NCI-H748 treated with DMSO at 0.1 percent for 48 hours (cell line): ENCODE measurements at places on chromosomes 11 and 22.

DNA sequence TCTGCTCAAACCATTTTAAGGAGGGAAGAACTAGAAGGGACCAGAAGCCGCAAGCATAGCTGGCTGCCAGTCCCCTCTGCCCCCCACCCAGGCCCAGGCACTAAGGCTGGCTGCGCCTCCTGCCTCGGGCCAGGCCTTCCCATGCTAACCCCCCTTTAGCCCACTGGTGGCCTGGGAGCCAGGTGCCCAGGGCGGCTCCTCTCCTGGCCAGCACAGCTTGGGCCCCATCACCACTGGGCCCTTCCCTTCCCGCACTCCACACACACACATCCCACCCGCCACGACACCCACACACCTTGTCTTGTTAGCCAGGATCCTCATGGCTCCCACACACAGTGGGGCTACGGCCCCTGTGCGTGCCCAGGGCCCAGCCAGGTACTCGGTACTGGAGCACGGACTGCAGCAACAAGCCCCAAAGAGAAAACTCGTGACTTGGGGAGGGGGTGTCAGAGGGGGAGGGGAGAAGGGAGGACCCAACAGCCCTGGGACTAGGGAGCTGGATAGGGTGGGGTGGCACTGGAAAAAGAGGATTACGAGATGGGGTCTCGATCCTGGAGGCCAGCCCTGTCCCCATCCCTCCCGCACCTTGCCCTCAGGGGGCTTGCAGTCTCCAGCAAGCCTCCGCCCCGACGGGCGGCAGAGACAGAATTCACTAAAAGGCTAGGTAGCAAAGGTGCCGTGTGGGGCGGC, 16.0 kb downstream of the BCL9L start:
- DNase-seq = no peak

- no peak for DNase-seq
Measured at GRCh38 chr11:45180179-45180847, 33.9 kb downstream of the PRDM11 start.

GRCh38 chr11:100152766-100153165, 534.3 kb upstream of the ARHGAP42 start:
- no peak for DNase-seq

DNA sequence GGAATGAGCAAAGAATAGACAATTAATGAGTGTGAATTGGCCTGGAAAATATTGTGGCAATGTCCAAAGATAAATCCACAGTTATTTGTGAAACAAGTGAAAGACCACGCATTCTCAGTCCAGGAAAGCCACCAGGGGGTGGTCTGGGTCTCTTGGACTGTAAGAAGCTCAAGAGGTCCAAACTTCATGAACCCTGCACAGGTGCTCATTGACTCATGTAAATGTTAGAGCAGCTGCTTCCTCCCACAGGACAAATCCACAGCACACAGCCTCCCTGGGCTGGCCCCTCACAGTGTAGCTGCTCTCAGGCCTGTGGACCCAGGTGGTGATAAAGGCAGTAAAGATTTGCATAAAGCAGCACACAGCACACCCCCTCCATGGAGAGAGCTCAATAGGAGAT, 114.0 kb downstream of the ZNF280B start:
- DNase-seq = no peak

GRCh38 chr11:63970902-63971301, 3.5 kb upstream of the COX8A start:
- DNase-seq = no peak

DNA sequence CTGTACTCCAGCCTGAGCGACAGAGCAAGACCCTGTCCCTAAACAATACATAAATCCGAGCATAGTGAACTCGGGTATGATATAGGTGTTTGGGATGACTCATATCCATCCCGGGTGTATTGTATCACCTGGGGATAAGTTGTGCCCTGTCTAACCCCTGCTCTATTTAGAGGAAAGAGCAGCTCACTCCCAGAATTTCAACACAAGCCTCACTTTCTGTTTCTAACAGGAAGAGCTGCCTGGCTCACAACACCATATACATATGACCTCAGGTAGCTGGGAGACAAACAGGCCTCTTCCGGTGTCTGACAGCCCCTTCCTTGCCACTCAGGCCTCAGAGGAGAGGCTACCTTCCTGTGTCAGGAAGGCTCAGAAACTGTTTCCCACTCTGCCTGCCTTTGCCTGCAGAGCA, 9.9 kb upstream of the MICALL1 start:
- no peak for DNase-seq

DNA sequence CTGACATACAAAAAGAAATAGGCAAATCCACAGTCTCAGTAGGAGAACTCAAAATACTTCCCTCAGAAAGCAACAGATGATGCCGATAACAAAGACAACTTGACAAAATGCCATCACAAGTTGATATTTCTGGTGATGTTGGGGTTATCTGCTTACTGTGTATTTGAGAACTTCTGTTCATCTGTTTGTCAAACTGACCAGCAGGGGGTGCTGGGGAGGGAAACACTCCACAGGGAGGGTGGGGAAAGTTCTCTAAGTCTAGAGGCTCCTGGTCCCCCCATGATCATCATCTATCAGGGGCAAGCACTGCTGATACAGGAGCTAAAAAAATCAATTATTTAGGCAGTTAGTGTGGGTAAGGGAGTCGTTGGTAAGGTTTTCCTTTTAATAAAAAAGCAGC, 19.2 kb downstream of the GLYATL1 start:
- no peak for DNase-seq

GRCh38 chr11:62958547-62959421, 26.0 kb downstream of the SLC22A6 start:
- DNase-seq = no peak

DNA sequence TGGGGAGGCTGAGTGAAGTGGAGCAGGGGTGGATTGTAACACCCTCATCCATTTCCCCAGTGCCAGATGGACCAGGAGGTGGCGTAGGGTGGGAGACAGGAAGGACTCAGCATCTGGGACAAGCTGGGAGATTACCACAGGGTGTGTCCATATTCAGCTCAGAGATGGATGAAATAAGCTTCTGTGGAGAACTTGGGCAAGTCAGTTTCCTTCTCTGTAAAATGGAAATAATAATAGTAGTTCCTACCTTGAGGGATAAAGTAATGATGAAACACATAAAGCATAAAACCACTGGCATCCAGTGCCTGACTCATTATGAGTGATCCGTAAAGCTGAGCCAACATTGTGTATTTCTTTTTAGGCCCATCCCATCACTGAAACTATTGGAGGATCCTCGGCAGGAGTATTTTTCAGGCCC, 607 bp upstream of the ROBO4 start:
- no peak for DNase-seq

GRCh38 chr22:31734512-31734911, 15.4 kb downstream of the PRR14L start:
- no peak for DNase-seq

- no peak for DNase-seq
Measured at GRCh38 chr11:37747121-37747520, 1149.1 kb upstream of the RAG2 start.

DNA sequence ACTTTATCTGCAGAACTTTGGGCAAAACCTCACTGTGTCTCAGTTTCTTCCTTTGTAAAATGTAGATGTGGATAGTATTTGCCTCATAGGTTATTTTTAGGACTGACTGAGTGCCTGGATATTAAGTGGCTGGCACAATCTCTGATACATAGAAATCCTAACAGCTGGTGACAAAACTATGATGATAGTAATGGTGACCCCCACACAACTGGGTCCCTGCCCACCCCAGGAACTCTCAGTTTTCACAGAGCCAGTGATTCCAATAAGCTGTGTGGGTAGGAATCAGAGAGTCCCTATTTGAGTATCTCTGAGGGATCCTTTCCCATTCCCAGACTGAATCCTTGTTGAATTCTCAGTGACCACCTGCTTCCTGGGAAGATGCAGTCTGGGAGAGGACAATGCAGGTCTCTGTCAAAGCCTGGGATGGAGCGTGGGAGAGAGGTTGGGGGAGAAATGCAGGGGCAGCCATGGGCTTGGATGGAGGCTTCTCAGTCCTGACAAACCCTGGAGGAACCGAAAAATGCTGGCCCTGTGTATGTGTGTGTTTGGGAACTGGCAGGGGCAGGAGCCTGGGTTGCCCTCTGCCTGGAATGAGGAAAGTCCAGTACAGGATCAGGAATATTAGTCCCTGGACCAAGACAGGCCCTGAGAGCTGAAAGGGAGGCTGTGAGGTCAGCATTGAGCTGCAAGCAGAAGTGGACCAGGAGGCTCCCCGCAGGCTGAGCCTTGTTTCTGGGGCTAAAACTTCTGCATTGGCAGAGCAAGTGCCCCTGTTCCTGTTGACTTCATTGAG, 6.1 kb upstream of the P2RY6 start:
- DNase-seq = no peak

DNA sequence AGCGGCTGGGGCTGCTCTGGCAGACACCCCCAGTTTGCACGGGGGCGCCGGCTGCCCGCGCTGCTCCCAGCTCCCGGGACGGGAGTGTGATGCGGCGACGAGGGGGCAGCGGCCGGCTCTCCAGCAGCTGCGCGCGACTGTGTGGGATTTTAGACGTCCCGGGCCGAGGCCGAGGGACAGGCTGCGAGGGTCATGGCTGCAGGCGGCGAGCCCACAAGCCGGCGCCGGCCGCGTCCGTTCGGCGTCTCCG, 159 bp downstream of the FZD4 start:
- no peak for DNase-seq

DNA sequence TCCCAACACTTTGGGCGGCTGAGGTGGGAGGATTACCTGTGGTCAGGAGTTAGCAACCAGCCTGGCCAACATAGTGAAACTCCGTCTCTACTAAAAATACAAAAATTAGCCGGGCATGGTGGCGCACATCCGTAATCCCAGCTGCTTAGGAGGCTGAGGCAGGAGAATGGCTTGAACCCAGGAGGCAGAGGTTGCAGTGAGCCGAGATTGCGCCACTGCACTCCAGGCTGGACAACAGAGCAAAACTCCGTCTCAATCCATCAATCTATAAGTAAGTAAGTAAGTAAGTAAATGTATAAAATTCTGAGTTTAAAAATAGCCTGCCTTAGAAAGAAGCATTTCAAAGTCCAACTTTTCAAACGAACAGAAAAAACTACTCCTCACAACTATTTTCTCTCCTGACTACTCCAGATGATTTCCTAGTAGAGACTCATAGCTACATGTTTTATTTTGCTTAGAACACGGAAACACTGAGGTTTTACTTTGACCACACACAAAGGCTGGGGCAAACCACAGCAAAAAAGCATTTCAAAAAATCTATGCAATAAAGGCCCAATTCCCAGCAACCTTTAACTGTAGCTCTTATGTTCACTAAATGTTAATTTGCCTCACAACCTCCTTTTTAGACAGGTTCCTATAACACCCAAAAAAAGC, 16.3 kb downstream of the SPTY2D1 start:
- no peak for DNase-seq

- DNase-seq = no peak
Measured at GRCh38 chr11:47488674-47489394, 39.9 kb upstream of the RAPSN start.

DNA sequence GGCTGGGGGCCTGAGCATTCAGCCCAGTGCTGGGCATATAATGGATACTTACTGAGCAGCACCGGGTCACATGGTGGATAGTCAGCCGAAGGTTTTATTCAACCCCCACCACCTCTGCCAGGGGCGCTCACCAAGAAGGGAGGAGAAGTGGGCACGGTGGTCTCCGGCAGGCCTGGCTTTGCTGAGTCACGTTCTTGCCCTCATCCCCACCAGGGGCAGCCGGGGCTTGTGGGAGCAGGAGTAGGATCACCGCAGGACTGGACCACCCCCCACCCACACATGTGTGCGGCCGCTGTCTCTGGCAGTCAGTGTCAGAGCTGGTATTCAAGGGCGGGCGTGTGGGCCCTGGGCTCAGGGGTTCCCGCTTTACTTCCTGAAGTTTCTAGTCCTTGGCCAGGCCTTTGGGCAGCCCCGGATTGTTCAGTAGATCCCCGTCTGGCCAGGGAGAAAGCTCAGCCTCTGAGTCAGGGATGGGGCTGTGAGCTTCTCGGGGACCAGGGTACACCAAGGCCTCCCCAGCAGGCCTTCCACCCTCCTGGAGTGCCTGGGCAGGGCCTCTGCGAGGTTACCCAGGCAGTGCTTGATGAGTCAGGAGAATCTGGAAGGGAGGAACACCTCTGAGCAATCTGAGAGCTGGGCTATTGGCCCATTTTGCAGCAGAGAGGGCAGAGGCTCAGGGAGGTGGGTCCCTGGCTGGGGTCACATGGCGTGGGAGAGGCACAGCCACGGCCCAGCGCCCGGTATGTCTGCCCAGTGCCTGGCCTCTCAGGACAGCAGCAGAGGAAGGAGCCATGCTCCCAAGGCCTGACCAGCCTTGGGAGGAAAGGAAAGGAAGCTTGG, 60.6 kb downstream of the RTL6 start:
- DNase-seq = no peak

DNA sequence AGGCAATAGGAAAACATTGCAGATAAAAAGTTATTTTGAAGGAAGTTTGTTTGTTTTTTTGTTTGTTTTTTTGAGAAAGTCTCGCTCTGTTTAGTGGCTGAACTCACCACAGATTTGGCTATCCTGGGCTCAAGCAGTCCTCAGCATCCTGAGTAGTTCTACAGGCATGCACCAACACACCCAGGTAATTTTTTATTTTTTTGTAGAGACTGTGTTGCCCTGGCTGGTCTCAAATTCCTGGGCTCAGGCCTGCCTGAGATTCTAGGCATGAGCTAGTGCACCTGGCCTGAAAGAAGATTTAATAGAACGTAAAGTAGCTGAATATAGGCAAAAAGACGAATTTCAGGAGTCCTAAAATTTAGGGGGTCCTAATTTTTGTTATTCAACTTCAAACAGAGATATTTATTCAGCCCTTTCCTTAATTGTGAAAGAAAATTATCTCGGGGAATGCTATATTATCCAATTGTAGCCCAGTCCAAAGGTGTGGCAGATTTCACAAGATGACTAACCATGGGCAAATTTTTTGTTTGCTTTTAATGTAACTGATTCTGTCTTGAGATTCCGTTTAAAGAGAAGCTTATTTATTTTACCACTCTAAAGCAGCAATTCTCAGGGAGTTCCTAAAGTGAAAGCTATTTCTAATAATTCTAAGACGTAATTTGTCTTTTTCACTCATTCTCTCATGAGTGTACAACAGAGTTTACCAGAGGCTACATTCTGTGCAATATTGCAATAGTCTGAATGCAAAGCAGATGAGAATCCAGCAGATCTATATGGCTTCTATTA, 940 bp downstream of the IL18 start:
- no peak for DNase-seq

GRCh38 chr11:29352273-29352795, 664.5 kb downstream of the KCNA4 start:
- no peak for DNase-seq

DNA sequence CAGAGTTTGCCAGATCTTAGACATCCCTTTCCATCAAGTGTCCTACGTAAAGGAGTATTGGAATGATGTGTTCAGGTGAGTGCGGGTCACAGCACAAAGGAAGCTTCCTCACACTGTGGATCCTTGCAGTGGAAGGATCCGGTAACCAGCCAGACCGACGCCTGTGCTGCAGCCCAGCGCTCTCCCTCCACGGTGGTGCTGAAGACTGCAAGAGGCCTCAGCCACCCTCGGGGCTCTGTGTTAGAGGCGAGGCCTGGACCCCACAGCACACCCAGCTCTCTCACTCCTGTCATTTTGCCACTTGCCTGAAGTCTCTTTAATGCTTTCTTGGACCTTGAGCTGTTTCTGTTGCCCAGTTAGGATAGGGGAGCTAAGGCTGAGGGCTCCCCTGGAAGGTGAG, 2.4 kb downstream of the TRMU start:
- no peak for DNase-seq
